ENCODE measurements at places on chromosomes 13 and 19.

GRCh38 chr13:19952850-19953249 is 5.7 kb upstream of the ZMYM2 start:
- DNase-seq = no peak

- DNase-seq = no peak
These were observed 245.3 kb upstream of the NBEA start for GRCh38 chr13:34696741-34697140.

- DNase-seq = no peak
These were observed 1745.4 kb downstream of the SLITRK1 start for GRCh38 chr13:82136880-82137279.

- no peak for DNase-seq
These were observed 9.5 kb downstream of the STXBP2 start for GRCh38 chr19:7646426-7646700.

DNA sequence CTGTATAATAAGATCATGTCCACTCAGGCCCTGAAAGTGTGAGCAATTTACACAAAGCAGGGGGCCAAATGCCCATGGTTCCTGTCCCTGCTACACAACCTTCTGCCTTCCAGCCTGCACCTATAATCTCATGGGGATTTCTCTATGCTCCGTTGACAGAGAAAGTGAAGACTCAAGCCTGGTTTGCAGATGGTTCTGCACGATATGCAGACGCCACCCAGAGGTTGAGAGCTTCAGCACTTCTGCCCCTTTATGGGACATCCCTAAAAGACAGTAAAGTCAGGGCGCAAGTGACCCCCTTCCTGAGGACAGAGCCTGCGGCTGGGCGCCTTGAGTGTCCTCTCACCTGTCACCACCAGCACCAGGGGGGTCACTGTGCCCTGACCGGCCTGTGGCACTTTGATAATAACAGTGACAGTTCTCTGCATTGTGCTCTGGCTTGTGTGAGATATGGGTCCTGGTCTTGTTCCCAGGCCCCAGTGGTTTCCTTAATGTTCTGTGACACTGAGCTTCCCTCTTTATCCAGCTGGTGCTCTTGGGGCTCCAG is 15.1 kb downstream of the LILRA5 start:
- DNase-seq = no peak

DNA sequence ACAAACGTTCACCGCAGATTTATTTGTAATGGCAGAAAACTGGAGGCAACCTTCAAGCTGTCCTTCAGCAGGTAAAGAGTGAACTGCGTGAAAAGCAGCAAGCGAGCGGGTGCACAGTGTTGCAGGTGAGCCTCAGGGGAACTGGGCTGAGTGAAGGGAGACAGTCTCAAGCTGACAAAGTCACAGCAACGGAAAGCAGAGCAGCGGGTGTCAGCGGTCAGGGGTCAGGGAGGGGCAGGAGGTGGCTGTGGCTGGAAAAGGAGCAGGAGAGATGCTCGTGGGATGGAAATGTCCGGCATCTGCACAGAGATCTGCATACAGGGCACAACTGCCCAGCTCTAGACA is 8.5 kb upstream of the RASA3 start:
- no peak for DNase-seq

GRCh38 chr19:4967738-4968461 is 1.0 kb upstream of the KDM4B start:
- no peak for DNase-seq

GRCh38 chr19:36136964-36137686 is 2.7 kb upstream of the CAPNS1 start:
- no peak for DNase-seq

GRCh38 chr13:35894636-35895035 is 236.5 kb downstream of the DCLK1 start:
- no peak for DNase-seq

DNA sequence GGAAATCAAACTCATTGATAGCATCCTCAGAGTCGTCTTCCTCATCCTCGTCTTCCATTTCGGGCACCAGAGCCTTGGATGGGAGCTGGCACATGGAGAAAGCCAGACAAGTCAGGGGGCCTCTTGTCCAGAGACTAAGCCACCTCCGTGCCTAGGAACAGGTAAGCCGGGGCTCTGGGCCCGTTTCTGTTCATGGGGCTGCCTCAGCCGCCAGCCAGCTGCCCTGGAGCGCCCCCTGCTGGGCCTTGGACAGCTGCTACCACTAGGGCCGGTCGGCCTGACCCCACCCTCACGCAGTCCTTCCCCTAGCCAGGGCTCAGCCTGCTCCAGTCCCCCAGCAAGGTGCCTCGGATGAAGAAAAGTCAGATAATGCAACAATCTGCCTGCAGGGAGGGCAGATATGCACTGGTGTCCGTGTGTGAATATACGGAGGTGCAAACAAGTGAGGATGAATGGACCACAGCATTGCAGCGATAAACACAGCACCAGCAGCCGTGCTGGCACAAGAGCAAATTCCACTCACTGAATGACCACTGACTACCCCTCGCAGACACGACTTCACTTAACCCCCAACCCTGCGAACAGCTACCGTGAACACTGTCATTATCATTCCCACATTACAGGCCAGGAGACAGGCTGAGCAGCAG is 11.9 kb upstream of the PRKD2 start:
- DNase-seq = no peak

- no peak for DNase-seq
These were observed 234.3 kb downstream of the DACH1 start for GRCh38 chr13:71632721-71633120.

Measured in NCI-H524 treated with DMSO at 0.1 percent for 48 hours (cell line).